ENCODE measurements at places on chromosomes 3 and 15. TPM values are rescaled to one million over a fixed set of nuclear protein-coding genes. Genes with fewer than 3 reads are reported as not detected.

GRCh38 chr15:69815793-69816192, 281.9 kb downstream of the TLE3 start:
- DNase-seq, result no peak

DNA sequence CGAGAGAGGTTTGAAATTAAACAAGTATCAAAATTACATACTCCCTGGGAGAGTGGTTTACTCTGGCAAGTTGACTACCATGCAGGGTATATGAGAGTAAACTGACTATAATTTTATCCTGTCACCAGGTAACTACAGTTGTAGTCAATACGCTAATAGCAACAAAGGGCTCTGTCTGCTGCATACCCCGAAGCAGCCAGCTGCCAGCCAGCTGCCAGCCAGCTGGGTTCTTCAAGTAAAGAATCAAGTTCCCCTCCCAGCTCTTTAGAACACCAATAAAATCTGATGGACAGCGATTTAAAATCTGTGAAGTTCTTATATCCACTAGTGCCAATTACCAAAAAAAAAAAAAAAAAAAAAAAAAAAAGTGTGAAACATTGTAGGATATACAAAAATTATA, 417.7 kb upstream of the CFAP20DC start:
- DNase-seq, result no peak

GRCh38 chr3:4581920-4582611, 88.9 kb downstream of the ITPR1 start:
- DNase-seq, result no peak

GRCh38 chr3:105369500-105370371, 3.0 kb downstream of the ALCAM start:
- no peak for DNase-seq

DNA sequence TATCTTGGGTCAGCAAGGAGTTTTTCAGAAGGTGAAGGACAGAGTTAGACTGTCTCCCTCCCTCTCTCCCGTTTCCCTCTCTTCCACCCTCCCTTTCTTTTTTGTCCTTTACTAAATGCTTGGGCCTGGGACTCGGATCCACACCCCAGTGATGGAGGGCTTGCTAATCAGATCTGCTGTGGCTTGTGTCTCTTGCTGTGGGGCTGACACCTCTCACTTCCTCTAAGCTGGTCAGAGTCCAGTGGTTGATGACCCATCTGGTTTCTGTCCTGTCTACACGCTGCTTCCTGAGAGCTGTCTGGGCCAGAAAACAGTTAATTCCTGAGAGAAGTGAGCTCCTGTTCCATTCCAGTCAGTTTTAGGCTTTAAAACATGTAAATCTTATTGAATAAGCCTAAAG, 849 bp downstream of the TRAK1 start:
- DNase-seq, result no peak

DNA sequence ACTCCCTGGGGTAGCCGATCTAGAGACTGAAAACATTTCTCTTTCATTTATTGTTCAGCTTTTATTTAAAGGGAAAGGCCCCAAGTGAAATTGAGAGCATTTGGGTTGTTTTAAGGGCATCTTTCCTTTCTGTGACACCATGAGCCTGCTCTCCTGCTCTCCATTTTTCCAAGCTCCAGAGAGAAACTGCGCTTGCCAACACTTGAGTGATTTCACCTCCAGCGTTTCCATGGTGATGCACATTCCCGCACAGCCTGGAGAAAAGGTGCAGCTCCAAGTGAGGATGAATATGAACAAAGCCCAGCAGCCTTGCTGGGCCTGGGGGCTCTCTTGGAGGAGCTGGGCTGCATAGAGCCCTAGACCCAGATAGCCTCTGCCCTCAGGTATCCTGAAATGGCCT, 159.2 kb upstream of the PPP2R3A start:
- DNase-seq, result no peak

DNA sequence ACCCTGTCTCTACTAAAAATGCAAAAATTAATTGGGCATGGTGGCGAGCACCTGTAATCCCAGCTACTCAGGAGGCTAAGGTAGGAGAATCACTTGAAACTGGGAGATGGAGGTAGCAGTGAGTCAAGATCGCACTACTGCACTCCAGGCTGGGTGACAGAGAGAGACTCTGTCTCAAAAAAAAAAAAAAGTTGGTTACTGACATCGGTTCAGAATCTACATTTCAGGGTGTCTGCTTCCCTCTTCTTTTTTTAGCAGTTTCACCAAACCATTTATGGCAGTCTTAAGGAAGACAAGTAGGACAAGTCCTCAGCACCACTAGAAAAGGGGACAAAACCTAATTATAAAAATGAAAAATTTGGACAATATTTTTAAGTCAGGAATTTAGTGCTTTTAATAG, 3.3 kb upstream of the USP4 start:
- DNase-seq, result no peak

The PRRT3 gene
- 2.1 TPM for total RNA-seq

DNA sequence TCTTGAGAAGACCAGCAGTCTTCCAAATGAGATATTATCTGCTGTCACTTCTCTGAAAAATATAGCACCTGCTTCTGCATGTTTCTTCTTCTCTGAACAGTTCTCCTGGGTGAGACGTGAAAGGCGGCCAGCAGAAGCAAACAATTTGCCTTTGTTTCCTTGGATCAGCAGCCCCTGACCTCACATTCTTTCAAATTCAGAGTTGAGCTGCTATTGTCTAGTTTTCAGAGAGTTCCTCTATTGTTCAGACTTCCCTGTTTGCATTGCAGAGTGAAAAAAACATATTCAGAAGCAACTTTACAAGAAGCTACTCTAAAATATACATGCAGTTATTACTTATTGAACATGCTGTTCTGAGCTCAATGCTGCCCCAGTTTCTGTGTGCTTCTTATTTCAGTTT, 653.6 kb downstream of the NAALADL2 start:
- DNase-seq, result no peak

GRCh38 chr3:59308001-59308400, 258.2 kb upstream of the CFAP20DC start:
- no peak for DNase-seq

The DNAJC17 gene
- total RNA-seq, result 59.2 TPM

GRCh38 chr3:140724856-140725812, 47.3 kb downstream of the TRIM42 start:
- no peak for DNase-seq

DNA sequence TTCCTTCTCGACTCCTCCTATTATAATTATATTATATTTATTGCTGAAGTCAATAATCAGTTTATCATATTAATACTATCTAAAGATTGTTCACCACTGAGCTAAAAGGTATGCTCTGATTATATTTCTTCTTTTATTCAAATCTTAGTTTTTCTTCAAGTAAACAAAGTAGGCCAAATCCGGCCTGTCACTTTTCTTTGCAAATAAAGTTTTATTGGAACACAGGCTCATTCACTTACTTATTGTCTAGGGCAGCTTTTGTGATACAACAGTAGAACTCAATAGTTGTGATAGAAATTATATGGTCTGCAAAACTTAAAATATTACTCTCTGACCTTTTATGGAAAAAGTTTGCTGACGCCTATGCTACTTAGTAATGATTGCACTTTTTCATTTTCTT, 92.4 kb upstream of the DNAJC19 start:
- no peak for DNase-seq

DNA sequence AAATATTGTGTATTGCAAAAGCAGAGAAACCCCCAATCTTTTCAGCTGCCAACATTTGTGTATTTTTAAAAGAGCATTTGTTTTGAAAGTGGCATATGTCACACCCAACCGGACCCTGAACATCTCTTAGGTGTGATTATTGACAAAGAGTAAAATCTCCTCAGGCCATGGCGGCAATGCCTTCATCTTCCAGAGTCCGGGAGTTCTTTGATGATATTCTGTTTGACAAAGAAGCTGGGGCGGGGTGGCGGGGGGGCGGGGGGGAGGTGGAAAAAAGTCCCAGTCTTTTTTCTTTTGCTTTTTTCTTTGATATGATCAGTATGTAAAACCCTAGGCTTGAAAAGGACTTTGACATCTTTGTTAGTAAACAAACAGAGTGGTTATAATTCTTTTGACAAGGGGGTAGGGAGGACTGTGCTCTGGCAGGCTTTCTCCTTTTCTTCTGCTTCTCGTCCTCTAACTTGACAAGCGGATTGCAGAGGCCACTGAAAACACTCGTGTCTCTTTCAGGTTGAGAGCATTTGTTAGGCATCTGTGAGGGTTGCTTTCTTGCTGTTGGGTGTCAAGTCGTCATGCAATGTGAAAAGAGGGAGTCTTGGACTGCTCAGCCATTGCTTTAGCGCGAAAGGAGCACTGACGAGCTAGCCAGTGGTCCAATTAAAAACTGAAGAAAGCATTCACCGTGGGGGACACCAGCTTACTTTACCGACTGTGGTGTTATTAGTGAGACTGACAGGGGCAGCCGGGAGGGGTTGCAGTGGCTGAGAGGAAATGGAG, 243.2 kb downstream of the NSUN3 start:
- no peak for DNase-seq

The CORO2B gene
- 17.9 TPM for total RNA-seq

The FBN1 gene
- total RNA-seq, result 35.9 TPM

DNA sequence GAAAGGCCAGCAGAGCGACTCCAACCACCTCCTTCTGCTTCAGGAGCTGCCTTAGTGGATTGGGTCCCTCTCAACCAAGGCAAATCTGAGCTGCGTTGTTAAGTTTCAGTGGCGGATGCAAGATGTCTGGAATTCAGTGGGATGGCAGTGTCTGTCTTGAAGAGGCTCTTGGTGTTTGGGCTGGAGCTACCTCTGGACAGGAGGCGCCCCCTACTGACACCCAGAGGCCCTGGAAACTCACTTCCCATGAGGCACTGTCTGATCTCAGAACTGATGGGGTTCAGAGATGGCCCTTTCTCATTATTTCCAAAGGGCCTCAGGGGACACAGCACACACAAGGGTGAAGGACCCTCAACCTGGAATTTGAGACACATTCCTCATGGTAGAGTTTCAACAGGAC, 6.0 kb upstream of the SLC28A1 start:
- no peak for DNase-seq

The ZNF717 gene
- 11.0 TPM for total RNA-seq

The CPN2 gene
- total RNA-seq, result not detected

The ACKR4 gene
- not detected for total RNA-seq

The CAPN3 gene
- 3.7 TPM for total RNA-seq

DNA sequence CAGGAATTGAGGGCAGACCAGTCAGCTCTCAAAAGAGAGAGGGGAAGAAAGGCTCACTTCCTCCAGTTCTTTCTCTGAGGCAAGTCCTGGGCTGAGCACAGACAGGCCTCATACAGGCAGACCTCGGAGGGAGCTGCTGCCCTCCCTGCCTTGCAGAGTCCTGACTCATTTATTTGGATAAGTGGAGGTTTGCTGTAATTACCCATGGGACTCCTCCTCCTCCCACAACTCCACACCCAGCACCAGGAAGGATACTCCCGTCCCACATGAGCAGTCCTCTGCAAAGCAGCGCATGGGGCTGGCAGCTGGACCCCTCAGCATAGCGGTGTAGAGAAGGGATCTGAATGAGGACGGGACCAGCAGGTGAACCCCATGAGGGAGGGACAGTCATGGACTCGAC, 13.4 kb upstream of the SCN10A start:
- peak; percentile 67 for DNase-seq

The SPSB4 gene
- total RNA-seq, result 0.67 TPM

GRCh38 chr15:69319384-69320375, 21.0 kb downstream of the PAQR5 start:
- DNase-seq, result no peak

The PIGBOS1 gene
- total RNA-seq, result 32.8 TPM

The DUOX2 gene
- total RNA-seq, result 0.14 TPM

DNA sequence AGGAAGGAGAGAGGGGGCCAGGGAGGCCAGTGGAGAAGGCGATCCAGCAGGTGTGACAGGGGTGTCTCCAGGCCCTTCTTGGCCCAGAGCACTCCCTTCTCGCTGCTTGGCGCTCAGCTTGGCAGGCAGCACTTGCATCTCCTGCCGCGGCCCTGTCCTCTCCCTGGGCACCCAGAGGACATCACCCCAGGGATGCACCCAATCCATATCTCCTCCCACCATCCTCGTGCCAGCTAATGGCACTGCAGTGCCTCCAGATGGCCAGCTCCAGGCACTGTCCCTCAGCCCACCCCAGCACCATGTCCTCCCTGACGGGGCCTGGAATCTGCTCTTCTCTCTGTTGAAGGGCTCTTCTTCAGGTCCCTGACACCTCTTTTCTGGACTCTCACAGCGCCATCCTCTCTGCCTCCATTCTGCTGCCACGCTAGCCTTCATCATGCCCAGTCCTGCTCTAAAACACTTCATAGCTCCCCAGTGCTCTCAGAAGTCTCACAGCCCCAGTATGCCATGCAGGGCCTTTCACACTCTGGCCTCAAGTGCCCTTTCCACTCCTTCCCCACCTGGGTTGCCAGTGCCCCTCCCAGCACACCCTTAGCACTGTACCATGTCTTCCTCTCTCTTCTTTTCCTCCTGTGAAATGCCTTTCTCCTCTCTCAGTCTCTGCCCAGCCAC, 106.8 kb upstream of the SLC6A11 start:
- no peak for DNase-seq

The CCDC9B gene
- total RNA-seq, result 13.6 TPM

The LNP1 gene
- 2.3 TPM for total RNA-seq

The RBSN gene
- total RNA-seq, result 21.1 TPM

DNA sequence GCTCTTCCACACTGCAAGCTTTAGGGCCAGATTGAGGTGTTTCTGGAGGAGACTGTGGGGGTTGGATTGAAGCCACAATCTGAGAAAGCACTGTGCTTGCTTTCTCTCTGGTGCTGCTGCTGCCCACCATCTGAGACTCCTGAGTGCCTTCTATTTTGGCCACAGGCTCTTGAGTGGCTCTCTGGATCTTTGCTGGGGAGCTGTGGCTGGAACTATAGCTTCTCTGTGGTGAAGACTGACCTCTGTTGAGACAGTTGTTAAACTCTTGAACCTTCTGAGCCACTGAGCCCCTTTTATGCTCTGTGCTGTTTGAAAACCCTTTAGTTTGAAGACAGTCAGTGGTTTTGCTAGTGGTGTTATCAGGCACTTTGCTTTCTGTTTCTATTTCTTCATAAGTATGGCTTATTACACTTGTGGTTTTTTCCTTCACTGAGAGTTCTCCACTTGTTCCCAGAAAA, 108.7 kb upstream of the TSPAN3 start:
- no peak for DNase-seq

GRCh38 chr3:147895509-147895908, 486.3 kb downstream of the ZIC1 start:
- DNase-seq, result no peak

- no peak for DNase-seq
These were observed 2.1 kb downstream of the TNK2 start for GRCh38 chr3:195905970-195906864.

- DNase-seq, result no peak
These were observed 33.1 kb downstream of the ASB7 start for GRCh38 chr15:100635406-100636071.

The CCR9 gene
- not detected for total RNA-seq

- no peak for DNase-seq
These were observed 101.6 kb downstream of the SLC25A26 start for GRCh38 chr3:66322436-66322835.

Measured in kidney epithelial cell (primary cell).